Pulmonary artery endothelial cell (primary cell): ENCODE measurements at places on chromosomes 6 and 20. TPM values are rescaled to one million over a fixed set of nuclear protein-coding genes. Genes with fewer than 3 reads are reported as not detected.

Gene CENPB
- total RNA-seq = 99.0 and 118 TPM in 2 replicates

Gene OR2B2
- not detected in 2 replicates for total RNA-seq

Gene SYTL3
- total RNA-seq = 0.92 and 1.3 TPM in 2 replicates

Gene EGFL8
- total RNA-seq = 1.2 and 1.3 TPM in 2 replicates

Gene SSTR4
- not detected in 2 replicates for total RNA-seq
